AG08395 (cell line): ENCODE measurements at places on chromosomes 11 and 22.

- DNase-seq: no peak
Observed at GRCh38 chr11:17976651-17977050, 36.2 kb downstream of the SERGEF start.

DNA sequence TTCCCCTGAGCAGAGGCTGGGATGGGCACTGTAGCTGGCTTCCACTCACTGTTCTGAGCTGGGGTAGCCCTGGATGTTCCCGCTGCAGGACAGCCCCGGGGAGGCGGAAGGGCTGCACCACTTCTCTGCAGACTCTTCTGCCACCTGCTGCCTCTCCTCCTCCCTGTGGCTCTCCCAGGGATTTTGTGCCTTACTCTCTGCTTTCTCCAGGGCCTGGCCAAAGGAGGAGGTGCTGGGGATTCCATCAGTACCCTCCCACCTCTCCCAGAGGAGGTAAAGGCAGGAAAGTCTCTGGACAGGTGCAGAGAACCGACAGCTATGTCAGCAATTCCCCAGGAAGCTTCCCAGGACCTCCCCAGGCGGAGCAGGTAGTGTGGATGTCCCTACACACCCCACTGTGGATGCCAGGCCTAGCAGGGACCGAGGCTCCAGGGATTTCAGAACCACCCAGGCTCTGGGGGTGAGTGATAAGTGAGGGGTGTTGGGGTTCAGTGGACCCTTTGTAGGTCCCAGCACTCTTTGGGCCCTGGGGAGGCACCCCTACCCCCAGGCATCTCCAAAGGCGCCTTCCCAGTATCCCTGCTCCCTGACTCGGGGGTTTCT, 11.3 kb downstream of the DUSP8 start:
- DNase-seq: no peak

DNA sequence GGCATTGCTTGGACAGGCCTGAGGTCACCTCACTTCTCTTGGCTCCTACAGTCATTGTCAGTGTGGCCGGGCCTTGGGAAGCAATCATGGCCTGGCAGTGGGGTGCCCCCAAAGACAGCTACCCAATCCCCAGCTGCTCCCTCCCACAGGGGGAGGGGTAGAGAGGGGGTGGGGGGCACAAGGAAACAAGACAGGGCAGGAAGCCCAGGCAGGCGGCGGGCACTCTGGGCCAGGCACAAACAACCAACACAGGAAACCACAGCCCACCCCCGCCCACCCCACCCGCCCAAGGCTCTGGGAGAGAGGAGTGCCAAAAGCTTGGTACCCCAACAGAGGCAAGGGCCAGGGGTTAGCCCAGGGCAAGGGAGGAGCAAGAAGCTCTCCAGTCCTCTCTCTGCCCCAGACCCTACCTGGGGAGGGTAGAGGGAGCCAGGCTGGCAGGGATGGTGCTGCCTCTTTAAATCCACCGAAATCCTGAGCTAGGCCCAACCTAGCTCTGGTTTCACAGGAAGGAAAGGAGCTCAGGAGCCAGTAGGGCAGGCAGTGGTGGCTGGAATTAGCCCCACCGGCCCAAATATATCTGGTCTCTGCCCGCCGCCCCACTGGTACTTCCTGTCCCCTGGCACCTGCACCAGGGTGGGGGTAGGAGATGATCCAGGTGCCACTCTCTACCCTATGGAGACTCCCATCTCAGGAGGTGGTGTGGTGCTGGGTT, 12.2 kb downstream of the BCL9L start:
- DNase-seq: no peak

- DNase-seq: no peak
Observed at GRCh38 chr11:79482800-79483199, 42.0 kb upstream of the TENM4 start.

DNA sequence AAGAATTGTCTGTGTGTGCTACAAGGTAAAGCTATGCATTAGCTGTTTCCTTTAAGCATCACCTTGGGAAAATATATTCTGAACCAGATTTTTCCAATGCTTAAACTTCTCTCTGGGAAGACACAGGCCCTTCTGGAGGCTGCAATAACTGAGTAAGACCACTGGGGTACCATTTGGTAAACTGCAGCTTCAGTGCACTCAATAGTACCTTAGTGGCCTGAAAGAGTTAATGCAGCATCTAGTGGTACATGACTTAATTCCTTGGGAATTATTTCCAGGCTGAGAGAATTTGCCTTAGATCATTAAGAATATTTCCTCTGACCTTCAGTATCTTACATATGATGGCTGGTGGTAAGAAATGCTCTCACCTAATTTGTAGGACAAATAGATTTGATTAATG, 727.4 kb downstream of the DLG2 start:
- DNase-seq: no peak

DNA sequence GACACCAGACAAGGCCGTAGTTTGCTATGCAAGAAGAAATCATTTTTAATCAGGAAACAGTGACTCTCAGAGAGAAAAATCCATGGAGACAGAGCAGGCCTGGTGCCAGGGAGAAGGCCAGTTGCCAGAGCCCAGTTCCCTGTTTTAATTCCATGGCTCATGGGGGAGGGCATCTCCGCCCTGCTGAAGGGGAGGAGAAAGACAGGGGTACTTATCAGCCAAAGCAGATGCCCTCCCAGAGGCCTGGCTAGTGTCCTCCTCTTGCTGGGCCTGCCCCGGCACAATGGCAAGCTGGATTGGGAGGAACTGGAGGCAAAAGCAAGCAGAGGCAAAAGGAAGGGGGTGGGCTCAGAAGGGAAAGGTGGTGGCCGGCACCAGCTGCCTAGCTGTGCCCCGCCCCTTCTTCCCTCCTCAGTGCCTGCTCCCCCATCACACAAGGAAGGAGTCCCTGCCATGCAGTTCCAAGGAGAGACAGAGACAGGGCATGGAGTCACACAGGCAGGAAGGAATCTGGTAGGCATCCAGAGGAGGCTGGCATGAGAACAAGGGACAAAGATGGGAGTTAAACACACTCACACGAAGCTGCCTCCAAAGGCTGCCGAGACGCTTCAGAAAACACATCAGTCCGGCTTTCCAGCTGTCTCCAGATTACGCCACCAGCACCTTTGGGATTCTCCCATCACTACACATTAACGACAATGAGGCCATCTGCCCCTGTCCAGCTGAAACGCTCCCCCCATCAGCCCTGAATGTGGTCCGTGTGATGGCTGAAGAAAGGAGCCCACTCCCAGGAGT, 591.8 kb downstream of the BUD13 start:
- DNase-seq: no peak

DNA sequence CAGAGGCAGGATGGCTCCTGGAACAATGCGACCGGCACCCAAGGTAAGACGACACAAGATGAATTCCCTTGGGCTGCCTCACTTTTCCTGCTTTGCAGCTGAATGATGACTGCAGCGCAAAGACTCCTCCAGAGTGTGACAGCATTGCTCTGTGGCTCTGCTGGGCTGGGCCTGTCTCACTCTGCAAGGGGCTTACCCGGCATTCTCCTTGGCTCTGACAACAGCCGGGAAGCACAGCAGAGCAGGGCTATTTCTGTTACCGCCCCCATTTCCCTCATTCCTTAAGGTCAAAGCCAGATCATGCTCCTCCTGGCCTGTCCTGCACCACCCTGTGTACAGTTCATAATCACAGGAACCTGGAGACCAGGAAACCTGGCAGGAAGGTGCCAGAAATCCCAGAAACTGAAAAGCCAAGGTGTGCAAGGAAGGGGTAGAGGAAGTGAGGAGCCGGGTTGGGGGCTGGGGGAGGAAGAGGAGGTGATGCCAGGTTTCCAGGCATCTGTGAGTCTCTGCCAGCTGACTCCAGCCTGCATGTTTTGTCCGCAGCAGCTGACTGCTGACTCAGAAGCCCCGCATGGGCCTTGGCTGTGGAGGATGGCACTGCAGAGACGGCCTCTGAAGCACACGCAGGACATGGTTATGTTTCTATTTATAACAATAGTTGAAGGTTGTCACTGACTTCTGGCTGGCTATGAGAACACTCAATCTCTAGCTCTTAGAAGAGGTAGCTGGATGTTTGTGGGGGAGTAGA, 113.6 kb downstream of the MICAL3 start:
- peak; percentile 92 for DNase-seq

GRCh38 chr22:39475902-39476301, 19.1 kb downstream of the MGAT3 start:
- no peak for DNase-seq

DNA sequence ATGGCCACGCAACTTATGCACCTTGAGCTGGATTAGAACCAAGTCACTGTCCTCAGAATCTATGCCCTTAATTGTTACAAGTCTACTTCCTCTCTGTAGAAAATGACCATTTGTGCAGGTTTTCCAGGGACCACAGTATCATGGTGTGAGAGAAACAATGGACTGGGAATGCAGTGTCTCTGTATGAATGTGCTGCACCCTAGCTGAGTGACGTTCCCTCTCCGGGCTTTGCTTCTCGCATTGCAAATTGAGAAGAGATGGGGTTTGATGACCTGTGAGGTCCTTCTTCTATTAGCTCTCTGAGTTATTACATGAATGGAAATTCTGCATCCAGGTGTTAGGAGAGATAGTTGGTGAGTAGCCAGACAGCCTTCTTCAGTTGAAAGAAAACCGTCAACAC, 1052.3 kb downstream of the NTM start:
- no peak for DNase-seq

GRCh38 chr22:38872831-38873248, 824 bp upstream of the CBX6 start:
- DNase-seq: peak; percentile 51

GRCh38 chr22:45880091-45880715, 96.8 kb downstream of the WNT7B start:
- DNase-seq: no peak

GRCh38 chr11:2510626-2511402, 66.0 kb downstream of the KCNQ1 start:
- DNase-seq: no peak
